ENCODE measurements at places on chromosomes 3 and 15.

- no peak for DNase-seq
Observed at GRCh38 chr15:85492406-85492805, 112.0 kb downstream of the AKAP13 start.

DNA sequence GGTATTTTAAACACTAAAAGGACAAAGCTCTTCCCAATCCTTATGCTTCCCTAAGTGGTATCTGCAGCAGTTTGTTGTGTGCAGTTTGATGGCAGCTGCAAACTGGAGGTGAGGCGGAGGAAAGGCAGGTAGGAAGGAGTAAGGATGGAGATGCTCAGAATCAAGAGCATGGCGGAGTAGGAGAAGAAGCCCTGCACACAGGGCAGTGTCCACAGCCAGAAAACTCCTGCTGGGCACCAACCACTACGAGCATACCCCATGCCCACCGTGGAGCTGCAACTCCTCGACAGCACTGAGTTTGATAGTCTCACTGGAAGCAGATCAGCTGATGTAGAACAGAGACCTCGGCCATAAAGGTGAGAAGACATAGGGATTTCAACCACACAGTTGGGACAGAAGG, 30.3 kb upstream of the ESYT3 start:
- no peak for DNase-seq

GRCh38 chr15:50798684-50799083, 33.2 kb upstream of the SPPL2A start:
- DNase-seq, result no peak

- DNase-seq, result no peak
Observed at GRCh38 chr3:82416830-82417229, 655.4 kb upstream of the GBE1 start.

DNA sequence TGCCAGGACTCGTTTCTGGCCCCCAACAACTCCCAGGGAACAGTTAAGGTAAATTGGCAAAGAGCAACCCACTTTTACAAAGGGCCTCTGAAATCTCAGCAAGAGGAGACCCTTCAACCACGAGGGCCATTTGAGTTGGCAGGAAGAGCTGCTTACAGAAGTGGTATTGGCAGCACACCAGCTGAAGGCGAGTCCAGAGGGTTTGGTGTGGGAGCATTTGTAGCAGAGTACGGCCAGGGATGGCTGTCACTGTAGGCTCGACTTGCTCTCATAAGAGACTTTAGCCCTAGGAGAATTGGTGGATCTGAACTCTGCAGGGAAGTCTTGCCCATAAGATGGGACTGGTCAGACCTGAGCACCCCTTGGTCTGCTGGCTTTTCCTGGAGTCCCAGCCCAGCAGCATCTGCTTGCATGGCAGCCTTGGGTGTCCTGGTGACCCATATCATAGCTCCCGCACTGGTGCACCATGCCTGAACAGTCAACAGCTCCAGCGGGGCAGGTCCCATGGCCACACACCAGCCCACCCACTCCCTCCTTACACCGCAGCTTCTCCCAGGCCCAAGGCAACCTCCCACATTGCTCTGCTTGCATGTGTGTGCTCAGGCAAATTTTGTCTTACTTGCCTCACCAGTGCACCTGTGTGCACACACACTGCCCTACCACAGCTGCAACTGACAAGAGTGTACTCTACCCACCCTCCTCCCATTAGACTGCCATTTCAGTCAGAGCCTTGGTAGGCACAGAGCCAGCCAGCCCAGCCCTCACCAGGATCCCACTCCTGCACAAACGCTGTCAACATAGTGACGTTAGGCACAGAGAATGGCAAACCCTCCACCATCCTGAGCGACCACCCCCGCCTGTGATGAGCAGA, 861.6 kb upstream of the DPPA4 start:
- no peak for DNase-seq

DNA sequence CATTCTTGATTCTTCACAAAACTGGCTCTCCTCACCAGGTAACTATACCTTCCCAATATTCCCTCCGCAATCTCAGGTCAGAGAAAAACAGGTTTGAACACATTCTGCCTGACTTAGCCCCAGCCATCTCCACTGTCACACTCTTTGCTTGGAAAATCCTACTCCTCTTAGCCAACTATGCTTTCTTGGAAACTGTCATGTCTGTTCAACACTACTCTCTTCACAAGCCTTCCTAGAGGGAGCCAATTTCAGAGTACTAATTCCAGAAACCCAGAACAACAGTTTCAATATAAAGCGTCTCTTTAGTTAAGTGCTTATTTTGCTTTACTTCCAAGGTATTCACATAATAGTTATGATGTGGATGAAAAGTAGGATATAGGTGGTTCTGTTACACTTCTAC, 21.7 kb downstream of the MTMR10 start:
- DNase-seq, result no peak

DNA sequence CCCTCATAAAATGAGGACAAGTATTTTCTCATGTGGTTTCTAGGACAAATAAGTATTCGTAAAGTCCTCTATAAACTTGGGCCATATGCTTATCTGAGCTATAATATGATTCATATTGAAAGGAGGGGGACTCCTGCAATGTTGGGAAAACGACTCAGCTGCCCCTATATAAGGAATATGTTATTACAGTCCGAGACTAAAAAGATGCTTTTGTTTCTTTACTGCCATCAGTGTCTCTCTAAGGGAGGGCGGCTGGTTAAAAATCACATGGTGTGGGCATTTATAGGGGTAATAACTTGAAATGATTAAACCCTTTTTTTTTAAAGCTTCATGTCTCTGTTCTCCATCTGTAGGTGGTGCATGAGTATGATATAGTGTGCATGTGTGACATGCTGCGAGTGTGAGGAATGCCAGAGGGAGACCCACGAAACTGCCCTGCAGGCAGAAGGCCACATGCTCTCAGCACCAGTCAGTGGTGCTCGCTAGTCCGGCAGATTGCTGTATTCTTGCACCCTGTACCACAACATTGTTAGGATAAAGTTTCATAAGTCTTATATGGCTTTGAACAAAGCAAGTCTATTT, 256.0 kb upstream of the CTDSPL start:
- DNase-seq, result no peak

DNA sequence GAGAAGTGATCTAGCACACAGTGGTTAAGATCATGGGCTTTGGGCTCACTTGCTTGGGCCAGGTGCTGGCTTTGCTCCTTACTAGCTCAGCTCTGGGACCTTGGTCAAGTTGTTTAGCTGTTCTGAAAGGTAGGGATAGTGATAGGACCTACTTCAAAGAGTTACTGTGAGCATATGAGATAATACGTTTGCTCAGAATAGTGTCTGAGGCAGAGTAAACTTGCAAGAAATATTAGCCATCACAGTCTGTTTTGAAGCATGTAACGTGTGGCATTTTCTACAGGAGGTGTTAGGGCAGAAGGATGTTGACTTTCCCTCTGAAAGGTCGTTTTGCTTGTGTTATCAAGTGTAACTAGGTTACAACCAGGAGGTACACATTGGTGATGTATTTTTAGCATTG, 34.5 kb upstream of the NFKBIZ start:
- no peak for DNase-seq

- DNase-seq, result no peak
Observed at GRCh38 chr15:80609091-80609490, 86.0 kb upstream of the ABHD17C start.

DNA sequence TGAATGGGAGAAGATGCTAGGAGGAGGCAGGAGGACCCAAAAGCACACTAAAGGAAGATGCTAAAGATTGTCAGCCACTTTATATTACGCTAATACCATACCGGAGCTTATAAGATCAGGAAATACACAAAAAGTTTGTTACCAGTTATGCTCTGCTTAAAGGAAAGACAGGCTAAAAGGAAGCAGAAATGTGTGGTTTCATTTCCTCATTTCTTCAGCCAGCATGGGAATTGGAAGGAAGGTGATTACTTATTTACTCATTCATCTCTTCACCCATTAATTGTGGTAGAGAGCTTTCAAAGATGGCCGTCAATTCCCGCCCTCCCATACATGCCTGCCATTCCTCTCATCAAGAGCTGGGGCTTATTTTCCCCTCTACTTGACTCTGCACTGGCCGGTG, 26.7 kb upstream of the TMEM158 start:
- DNase-seq, result no peak

DNA sequence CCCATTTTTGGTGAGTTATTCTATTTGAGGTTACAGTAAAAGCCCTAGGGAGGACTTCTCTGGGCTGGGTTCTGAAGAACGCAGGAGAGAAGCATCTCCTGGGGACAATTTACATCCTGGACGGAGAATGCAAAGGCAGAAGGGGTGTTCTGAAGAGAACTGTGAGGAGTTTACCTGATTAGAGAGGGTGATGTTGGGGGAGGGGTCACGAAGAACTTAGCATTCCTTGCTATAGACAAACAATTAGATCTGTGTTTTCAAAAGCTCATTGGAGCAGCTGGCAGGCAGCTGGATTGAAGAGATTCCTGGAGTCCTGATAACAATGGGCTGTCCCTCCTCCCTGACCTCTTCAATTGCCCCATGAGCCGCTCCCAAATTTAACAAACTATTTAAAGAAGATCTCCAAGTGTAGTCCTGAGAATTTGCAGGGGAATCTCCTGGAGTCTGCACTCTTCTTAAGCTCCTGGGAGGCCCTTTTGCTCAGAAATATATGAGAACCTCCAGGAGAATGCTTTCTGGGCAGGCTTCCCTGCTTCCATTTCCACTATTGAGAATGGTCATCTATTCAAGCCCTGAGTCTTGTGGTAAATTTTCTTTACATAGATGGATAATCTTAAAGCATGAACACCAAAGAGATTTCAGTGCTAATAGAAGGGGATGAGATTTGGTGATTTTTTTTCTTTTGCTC, 55.3 kb downstream of the ARHGAP31 start:
- DNase-seq, result no peak

GRCh38 chr3:69370156-69370883, 15.6 kb downstream of the FRMD4B start:
- DNase-seq, result peak; percentile 83

DNA sequence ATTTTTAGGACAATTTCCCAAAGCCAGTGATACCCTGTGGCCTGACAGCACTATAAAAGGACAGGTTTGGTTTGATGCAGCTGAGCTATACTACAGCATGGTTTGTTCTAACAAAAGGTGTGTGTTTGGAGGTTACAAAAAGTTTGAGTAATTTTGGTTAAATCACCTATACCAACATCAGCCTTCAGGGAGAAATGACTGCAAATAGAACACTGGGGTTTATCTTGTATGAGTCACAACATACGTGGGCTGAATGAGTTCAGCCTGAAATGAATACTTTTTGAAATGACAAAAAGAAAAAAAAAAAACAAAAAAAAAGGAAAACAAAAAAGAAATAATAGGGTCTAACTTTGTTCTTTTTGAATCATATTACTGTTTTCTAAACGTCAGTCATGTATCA, 345.7 kb downstream of the CNTN3 start:
- DNase-seq, result no peak

DNA sequence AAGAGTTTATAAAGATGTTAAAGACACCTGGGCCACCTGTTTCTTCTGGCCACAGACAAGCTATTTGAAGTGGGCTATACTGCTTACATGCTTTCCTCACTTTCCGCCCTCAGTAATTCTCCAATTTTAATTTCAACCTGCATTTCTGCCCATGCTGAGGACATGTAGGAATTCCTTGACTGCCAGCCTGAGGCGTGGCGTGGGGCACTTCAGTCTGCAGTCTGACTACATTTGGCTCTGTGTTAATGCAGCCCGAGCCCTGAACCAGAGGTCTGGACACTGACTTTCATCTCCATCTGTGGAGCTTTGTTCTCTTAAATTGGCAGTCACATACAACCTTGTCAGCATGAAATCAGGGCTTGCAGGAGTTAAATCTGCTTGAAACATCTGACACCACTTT, 8.5 kb downstream of the UQCC5 start:
- DNase-seq, result no peak

GRCh38 chr3:148535001-148535400, 162.7 kb upstream of the AGTR1 start:
- no peak for DNase-seq

DNA sequence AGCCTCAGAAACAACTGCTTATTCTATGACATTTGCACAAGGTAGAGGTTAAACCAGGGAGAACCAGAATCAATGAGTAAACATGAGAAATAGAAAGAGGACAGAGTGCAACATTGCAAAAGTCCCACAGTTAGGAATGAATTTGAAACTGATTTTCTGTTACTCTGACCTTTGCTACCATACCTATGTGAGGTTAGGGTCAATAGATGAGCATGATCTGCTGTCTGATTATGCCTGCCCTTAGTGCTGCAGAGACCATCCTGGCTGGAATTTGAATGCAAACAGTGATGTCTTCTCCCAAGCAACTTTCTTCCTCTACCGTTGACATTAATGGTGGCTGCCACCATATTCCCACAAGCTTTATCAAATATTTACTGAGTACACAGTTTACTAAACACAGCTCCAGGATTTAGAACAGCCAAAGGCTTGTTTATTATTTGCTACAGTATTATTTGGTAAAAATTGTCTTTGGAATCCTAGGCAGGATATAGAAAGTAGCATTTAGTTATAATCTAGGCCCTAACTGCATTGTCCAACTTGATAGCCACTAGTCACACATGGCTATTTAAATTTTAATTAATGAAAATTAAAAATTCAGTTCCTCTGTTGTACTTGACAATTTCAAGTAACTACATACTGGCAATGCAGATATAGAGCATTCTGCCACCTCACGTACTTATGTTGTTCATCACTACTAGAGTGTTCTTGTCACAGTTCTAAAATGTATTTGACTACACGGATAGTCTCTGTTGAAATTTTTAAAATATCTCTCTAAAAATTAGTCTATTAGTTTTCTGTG, 8.9 kb upstream of the CLDN1 start:
- no peak for DNase-seq

GRCh38 chr3:42123012-42123581, 31.9 kb downstream of the TRAK1 start:
- no peak for DNase-seq

- DNase-seq, result no peak
Observed at GRCh38 chr3:94402126-94402525, 339.3 kb downstream of the NSUN3 start.

DNA sequence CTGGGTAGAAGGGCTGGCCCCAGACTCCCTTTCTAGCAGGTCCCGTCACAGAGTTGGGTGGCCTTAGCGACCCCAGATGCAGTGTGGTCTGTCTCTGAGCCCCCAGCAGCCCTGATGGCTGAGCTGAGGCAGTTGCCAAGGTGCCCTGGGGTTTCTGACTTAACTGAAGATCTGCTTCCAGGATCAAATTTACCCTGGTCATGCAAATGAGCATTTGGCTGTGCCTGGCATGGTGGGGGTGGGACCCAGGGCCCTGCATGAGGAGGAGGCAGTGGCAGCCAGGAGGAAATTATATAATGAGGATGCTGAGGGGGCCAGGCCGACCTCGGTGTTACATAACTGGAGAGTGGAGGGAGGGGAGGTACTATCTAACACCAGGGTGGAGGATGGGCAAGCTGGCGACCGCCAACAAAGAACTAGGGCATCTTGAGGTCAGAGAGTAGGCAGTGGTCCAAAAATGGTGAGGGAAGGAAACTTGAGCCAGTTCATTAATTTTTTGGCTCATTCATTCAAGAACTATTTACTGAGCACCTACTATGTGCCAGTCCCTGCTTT, 16.4 kb downstream of the PLEKHO2 start:
- no peak for DNase-seq

DNA sequence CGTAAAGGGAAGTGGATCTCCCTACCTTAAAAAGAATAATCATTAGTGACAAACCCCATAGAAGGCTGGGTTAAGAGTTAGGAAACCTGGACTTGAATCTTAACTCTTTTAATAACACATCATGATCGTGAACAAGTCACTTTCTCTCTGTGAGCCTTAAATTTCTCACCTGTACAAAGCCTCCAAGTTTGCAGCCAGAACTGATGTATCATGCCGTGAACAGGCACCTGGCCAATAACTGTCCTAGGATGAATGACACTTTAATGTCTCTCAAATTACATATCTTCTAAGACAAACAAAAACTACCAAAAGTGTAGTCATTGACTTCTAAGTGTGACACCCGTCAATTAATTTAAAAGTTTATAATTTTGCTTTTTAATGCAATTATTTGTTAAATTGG, 3.9 kb downstream of the UPK1B start:
- no peak for DNase-seq

GRCh38 chr3:108835101-108835500, 12.5 kb downstream of the TRAT1 start:
- DNase-seq, result peak; percentile 49
